ENCODE measurements at places on chromosomes 3 and 15. TPM values are rescaled to one million over a fixed set of nuclear protein-coding genes. Genes with fewer than 3 reads are reported as not detected.

- DNase-seq: no peak
Measured at GRCh38 chr3:56025326-56025725, 442.9 kb downstream of the ERC2 start.

GRCh38 chr15:76846782-76847181 lies 58.4 kb downstream of the SCAPER start:
- DNase-seq: no peak

DNA sequence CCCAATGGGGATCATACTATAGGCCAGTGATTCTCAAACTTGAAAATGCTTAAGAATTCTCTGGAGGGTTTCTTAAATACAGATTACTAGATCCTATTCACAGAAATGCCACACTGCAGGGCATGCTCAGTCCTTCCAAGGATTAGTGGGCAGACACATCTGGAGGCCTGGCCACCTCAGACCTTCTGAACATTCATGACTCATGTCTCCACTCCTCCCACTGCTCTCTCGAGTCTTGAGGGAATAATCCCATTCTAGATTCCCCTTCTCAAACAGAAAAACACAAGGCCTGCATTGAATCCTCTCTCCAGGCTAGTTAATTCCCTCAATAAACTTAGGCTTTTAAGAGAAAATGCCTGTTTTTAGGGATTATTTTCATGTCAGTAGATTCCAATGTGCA lies 22.1 kb downstream of the ZNF621 start:
- no peak for DNase-seq

DNA sequence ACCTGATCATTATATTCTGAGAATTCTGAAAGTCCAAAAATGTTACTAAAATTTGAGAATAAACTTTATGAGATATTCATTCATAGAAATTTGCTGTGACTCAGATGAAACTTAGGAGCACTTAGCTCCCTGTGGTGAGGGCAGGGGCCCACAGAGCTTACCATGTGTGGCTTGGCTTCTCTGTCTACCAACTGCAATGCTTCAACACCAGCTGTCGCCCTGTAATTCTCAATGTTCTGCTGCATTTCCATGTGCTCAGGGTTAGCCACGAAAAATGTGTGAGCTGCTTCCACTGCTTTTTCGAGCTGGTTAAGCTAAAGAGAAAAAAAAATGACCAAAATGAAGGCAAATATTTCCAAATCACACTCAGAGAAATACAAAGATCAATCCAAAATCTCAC lies 125.6 kb downstream of the P3H2 start:
- DNase-seq: no peak

- DNase-seq: no peak
Measured at GRCh38 chr15:76100361-76100760, 40.6 kb downstream of the TMEM266 start.

DNA sequence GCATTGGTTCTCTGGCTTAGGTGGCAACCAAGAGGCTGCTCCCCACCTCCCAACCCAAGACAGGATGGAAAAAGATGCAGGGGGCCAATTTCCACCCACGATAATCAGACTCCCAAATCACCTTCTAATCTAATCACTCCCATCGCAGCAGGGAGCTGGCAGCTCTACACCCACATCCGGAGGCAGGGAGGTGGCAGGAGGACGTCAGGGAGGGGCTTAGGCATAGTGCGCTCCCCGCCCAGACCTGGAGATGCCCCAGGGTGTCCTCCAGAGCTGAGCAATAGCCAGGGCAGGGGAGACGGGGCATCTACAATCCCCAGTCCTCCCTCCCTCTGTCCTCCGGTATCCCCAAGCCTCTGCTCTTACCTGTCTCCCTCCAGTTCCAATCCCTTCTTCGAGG lies 70.5 kb upstream of the SEC13 start:
- no peak for DNase-seq

GRCh38 chr3:149858911-149859310 lies 45.9 kb downstream of the RNF13 start:
- no peak for DNase-seq

DNA sequence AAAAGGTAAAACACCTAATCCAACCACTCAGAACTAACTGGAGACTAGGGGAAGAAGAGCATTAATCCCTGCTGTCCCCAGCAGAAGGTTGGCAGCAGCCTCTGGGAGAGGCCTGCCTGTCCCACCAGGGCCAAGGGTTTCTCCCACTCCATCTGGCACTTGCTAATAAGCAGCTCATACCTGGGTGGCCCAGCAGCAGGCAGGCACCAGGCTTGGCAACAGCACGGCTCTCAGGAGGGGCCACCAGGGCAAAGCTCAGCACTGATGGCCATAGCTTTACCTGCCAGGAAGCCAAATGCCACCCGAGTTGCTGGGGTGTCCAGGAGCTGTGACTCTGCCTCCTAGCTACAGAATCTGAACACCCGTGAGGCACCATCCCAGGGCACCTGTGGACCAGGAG lies 58.3 kb downstream of the BOC start:
- DNase-seq: no peak

DNA sequence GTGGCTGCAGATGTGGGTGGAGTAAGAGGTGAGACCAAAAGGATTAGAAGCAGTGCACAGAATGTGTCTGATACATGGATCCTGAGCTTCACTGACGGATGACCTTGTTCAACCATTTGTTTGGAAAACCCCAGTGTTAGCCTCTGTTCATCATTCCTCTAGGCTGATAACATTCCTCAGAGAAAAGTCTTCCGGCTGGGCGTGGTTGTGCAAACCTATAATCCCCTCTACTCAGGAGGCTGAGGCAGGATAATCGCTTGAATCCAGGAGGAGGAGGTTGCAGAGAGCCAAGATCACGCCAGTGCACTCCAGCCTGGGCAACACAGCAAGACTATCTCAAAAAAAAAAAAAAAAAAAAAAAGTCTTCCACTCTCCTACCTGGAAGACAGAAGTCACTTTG lies 23.1 kb upstream of the CHD2 start:
- no peak for DNase-seq

GRCh38 chr3:16524196-16524595 lies 10.7 kb upstream of the RFTN1 start:
- no peak for DNase-seq

GRCh38 chr3:112900113-112900512 lies 53.4 kb upstream of the CD200R1L start:
- no peak for DNase-seq

DNA sequence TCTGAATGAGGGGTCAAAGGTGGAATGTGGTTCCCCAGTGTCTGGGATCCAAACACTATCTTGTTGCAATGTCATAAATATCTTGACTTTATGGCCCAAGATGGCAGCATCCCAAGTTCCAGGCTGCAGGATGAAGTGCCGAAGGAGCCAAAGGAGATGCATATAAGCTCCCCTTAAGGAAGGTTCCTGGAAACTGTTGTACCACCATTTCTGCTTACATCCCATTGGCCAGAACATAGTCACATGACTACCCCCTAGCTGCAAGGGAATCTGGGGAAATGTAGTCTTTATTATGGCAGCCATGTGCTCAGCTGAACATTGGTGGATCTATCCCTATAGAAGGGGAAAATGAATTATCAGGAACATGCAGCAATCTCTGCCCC lies 54.3 kb downstream of the BDH1 start:
- no peak for DNase-seq

GRCh38 chr15:27238209-27238608 lies 267.2 kb downstream of the GABRG3 start:
- DNase-seq: no peak

GRCh38 chr3:134432236-134432635 lies 53.5 kb downstream of the ANAPC13 start:
- no peak for DNase-seq

GRCh38 chr15:35519541-35520149 lies 26.3 kb downstream of the DPH6 start:
- no peak for DNase-seq

GRCh38 chr3:48601622-48601994 lies 6.5 kb upstream of the COL7A1 start:
- no peak for DNase-seq

GRCh38 chr3:64398476-64398875 lies 173.2 kb upstream of the PRICKLE2 start:
- DNase-seq: no peak

DNA sequence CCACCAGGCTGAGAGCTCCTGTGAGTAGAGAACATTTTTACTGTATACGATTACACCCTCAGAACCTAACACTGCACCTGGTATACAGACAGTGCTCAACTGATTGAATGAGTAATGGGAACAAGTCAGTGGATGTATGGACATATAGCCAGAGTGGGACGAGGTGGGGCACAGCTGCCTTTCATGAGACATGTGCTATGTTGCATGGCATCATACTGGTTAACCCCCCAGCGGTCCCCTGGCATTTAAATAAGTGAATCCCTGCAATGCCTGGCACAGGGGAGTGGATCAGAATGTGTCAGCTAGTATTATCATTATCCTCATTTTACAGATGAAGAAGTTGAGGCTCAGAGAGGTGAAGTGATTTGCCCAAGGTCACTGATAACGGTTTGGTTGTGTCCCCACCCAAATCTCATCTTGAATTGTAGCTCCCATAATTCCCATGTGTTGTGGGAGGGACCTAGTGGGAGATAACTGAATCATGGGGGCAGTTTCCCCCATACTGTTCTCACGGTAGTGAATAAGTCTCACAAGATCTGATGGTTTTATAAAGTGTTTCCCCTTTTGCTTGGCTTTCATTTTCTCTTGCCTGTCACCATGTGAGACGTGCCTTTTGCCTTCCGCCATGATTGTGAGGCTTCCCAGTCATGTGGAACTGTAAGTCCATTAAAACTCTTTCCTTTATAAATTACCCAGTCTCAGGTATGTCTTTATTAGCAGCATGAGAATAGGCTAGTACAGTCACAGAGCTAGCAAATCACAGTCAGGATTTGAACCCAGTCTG lies 56.0 kb upstream of the ATP2B2 start:
- no peak for DNase-seq

EMC7 gene
- total RNA-seq: 38.0 TPM

ATP13A5 gene
- not detected for total RNA-seq

AEN gene
- 36.3 TPM for total RNA-seq

Data from thoracic aorta (tissue), 2 donors.